Fibroblast of the aortic adventitia (primary cell): ENCODE measurements at places on chromosomes 1 and 21. TPM values are rescaled to one million over a fixed set of nuclear protein-coding genes. Genes with fewer than 3 reads are reported as not detected.

DNA sequence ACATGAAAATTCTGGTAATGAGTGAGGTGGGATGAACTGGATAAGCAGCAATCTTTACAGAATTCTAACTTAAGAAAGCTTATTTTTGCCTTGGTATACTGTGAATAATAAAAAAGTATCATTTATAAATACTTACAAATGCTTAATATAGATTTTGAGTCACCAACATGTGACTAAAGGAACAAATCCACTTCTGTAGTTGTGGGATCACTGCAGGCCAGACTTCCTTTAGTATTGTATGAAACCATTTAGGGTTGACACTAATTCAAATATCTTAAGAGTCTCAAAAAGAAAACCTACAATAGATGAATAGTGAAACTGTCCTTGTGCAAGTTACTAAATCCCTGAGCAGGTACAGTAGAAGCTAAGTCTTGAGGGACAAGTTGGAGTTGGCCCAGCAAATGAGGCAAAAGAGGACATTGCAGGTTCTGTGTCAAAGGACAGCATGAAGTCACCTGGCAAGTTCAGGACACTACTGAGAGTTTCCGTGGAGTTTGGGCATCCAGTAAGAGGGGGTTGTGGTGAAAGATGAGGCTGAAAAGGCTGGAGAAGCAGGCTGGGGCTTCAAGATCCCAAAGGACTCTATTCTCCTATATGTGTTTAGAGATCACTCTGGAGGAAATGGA lies 5.9 kb upstream of the THEM4 start:
- peak; percentile 17 for DNase-seq

- DNase-seq: peak; percentile 32
Observed at GRCh38 chr1:156214024-156214748, 1.4 kb downstream of the PMF1 start.

DNA sequence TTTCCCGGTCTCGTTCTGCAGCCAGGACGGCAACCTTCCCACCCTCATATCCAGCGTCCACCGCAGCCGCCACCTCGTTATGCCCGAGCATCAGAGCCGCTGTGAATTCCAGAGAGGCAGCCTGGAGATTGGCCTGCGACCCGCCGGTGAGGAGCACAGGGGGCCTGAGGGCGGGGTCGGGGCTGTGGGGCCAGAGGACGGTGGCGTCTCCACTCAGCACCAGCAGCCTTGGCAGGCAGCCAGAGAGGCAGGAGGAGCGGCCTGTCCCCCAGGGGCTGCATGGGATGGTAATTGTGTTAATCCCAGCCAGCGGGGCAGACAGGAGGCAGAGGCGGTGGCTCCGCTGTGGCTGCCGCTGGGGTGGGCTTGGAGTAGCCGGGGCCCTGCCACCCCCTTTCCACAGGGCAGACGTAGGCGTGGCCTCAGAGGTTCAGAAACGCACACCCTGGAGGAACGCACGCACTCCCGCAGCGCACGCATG lies 12.1 kb downstream of the SAMD11 start:
- no peak for DNase-seq

- DNase-seq: no peak
Observed at GRCh38 chr21:29233611-29234540, 64.8 kb upstream of the BACH1 start.

DNA sequence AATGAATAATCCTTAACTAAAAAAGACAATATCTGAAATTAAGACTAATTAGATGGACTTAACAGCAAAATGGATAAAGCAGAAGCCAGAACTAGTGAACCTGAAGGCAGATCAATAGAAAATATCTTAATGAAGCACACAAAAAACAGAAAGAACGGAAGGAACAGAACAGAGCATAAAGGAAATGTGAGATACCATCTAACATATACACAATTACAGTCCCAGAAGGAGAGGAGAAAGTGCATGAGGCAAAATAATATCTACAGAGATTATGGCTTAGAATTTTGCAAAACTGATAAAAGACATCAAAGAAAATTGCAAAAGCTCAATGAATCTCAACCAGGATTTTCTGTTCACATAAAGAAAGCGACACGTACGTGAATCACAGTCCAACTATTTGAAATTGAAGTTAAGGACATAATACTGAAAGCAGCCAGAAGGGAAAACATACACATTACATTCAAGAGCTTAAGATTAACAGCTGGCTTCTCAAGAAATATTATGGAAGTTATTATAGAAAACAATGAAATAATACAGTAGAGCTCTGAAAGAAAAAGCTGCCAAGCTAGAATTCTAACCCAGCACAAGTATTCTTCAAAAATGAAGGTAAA lies 182.0 kb downstream of the CDC42BPA start:
- no peak for DNase-seq

DNA sequence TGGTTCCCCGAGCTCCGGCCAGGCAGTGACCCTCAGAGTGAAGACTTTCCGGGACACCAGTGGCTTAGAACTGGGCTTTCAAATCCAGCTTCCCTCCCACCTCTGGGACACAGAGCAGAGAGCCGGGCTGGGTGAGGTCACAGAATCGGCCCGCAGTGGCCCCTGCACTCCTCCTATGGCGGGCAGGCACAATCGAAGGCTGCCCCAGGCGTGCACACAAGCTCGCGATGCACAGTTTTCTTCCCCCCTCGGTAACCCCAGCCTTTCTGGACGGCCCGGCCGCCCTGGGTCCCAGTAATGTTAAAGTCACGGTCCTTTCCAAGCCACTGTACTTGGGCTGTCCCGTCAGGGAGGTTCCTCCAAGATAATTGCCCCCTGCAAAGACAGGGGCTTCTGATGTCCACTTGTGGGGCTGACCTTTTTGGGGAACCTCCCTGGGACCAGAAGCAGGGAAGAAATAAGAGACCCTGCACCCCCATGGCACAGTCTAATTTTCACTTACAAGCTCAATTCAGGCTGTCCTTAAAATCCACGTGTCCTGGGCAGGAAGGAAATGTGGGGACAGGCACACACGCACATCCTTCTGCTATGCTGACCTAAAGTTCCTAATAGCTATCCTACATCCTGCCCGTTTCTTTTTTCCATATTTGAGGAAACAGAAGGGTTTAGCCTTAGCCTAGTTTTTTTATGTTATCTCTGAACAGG lies 13.7 kb downstream of the TFF3 start:
- DNase-seq: no peak

DNA sequence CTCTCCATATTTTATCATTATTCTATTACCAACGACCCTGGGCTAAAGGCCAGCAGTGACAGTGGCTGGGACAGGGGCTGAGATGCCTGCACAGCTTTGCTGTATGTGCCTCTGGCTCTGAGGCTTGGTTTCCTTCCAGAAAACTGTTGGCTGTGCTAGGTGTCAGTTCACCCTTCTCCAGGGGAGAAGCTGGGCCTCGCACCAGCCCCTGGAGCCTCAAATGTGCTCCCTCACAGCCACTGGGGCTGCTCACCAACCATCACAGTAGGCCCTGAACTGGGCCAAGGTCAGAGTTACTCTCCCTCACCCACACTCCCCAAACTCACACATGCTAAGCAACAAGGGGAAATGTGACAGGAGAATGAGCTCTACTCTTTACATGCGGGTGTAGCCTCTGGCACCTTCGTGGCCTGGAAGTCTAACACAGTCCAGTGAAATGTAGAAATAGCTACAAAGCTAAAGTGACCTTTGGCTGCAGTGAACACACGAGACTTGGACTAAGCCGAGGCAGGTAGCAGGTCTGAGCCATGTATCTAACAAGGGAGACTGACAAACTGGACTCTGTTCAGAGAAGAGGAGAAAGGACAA lies 4.7 kb upstream of the CD160 start:
- DNase-seq: no peak

GRCh38 chr1:172143384-172144055 lies 277.0 kb upstream of the C1orf105 start:
- DNase-seq: peak; percentile 96

DNA sequence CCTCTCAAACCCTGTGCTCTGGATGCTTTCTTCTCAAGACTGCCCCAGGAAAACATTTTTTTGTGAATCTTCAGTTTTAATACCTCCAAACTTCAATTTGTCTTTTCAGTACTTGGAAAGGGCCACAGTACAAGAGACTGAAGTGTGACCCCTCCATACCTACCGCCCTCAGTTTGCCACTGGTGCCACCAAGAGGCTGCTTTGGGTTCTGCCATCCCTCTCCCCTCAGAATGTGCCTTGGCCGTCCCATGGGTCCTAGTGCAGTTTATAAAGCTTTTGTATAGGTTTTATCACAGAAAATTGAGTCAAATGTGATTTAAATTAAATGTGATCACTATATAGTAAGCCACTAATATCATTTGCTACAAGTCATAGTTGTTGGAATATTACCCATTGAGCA lies 60.8 kb upstream of the PGD start:
- peak; percentile 61 for DNase-seq

GRCh38 chr1:173330149-173330951 lies 123.2 kb upstream of the TNFSF4 start:
- DNase-seq: peak; percentile 82

DNA sequence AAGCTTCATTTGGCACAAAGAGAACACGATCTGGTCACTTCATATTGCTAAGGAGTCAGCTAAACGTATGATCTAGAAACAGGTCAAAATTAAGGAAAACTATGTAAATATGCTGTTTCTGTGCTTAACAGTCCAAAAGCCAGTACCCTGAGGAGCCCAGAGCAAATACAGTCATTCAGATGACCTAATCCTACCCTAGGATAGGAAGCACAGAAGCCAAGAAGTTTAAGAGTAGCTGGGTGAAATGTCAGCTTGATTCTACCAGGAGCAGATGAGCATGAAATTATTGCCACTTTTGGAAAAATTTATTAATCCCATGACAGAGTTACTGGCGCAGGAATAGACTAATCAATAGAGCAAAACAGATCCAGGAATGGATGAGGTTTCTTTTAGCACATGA lies 18.3 kb downstream of the SORT1 start:
- no peak for DNase-seq

- DNase-seq: no peak
Observed at GRCh38 chr1:230306169-230306568, 120.0 kb downstream of the PGBD5 start.

DNA sequence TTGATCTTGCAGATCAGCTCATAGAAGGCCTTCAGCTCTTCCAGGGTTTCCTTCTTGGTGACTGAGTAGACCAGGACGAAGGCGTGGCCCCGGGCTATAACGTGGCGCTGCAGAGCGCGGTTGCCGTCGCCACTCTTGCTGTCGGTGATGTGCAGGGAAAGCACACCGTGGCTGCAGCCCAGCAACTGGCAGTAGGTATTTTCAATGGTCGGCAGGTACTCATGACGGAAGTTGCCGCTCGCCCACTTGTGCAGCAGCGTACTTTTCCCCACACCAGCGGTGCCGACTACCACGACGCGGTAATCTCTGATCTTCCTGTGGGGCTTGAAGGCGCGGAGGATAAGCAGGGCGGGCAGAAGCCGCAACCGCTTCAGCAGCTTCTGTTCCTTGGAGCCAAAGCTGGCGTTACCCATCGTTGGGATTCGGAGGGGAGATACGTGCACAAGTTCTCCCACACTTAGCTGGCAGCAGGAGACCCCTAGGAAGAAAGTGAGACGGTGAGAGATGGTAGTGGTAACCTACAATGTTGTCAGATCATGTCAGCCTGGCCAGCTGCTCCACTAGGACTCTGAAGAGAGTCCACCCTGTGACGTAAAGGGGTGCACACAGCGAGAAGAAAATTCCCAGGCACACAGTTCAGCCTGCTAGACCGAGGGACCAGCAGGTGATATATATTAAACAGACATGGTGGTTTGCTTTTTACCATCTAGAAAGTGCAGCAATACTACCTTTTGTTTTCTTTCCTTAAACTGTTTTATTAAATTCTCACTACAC lies 3.4 kb downstream of the DIRAS3 start:
- no peak for DNase-seq

- no peak for DNase-seq
Observed at GRCh38 chr1:64263335-64263734, 59.9 kb downstream of the UBE2U start.

- DNase-seq: no peak
Observed at GRCh38 chr1:176998183-176998795, 166.2 kb downstream of the ASTN1 start.

DNA sequence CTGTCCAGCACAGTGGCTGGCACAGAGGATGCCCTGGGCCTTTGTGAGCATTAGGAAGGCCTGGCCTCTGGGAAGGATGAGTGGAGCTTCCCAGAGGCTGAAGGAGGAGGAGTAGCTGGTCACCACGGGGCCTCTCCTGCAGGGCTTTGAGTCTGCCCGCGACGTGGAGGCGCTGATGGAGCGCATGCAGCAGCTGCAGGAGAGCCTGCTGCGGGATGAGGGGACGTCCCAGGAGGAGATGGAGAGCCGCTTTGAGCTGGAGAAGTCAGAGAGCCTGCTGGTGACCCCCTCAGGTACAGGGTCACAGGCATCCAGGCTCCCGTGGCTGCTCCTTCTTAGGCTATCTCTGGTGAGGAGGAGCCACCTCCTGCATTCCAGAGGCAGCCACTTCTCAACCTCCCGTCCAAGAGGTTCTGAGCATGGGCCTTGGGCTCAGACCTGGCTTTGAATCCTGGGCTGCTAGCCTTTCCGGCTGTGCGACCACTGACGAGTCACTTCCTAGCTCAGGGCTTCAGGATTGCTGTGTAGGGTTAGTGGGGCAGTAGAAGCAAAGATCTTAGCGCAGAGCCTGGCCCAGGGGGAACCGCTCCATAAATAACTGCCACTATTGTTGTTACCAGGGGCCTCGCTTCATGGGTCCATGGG lies 14.0 kb downstream of the SESN2 start:
- no peak for DNase-seq

- no peak for DNase-seq
Observed at GRCh38 chr1:70208292-70208691, 2.9 kb upstream of the LRRC40 start.

- no peak for DNase-seq
Observed at GRCh38 chr1:78765489-78765888, 115.9 kb downstream of the IFI44 start.

GRCh38 chr1:82225421-82226185 lies 424.9 kb downstream of the ADGRL2 start:
- DNase-seq: peak; percentile 82

DNA sequence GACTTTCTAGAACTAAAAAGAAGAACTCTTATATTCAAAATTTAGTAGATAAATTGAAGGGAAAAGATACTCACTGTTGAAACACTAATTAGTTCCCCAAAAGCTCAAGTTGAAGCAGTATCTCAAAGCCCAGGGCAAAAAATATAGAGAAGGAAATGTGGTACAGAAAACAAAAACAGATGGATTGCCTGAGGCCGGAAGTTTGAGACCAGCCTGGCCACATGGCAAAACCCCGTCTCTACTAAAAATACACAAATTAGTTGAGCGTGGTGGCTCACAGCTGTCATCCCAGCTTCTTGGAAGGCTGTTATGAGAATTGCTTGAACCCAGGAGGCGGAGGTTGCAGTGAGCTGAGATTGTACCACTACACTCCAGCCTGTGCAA lies 36.0 kb downstream of the FAM177B start:
- DNase-seq: no peak

- DNase-seq: no peak
Observed at GRCh38 chr1:91777196-91777595, 108.8 kb downstream of the TGFBR3 start.

The LAMC1 gene
- 564 and 789 TPM in 2 replicates for total RNA-seq

The SPATA1 gene
- total RNA-seq: 0.41 and 3.0 TPM in 2 replicates

The C1orf167 gene
- total RNA-seq: 0.36 TPM in 1 of 2 replicates, not detected in the other

The BEST4 gene
- total RNA-seq: 0.09 TPM in 1 of 2 replicates, not detected in the other

The ADAMTS1 gene
- total RNA-seq: 284 and 390 TPM in 2 replicates

The ST6GALNAC5 gene
- 0.09 TPM in 1 of 2 replicates, not detected in the other for total RNA-seq
